ENCODE measurements at places on chromosomes 7 and 10.

- DNase-seq = no peak
Measured at GRCh38 chr10:130453721-130454542, 317.7 kb downstream of the GLRX3 start.

DNA sequence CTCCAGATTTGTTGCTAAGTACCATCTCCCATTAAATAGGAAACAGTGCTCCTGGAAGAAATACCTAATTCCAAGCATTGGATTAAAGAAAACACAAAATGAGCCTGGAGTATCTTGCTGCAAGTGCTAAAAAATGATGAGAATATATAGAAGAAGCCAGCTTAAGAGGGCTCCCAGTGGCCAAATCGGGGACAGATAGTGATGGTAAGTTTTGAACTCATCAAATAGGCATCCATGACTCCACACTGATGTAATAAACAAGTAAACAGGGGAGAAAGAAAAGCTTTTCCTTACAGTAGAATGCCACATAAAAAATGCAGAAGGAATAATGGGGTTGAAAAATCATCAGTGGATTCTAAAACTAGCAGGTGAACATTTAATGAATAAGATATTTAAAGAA, 72.4 kb downstream of the CTTNBP2 start:
- no peak for DNase-seq

DNA sequence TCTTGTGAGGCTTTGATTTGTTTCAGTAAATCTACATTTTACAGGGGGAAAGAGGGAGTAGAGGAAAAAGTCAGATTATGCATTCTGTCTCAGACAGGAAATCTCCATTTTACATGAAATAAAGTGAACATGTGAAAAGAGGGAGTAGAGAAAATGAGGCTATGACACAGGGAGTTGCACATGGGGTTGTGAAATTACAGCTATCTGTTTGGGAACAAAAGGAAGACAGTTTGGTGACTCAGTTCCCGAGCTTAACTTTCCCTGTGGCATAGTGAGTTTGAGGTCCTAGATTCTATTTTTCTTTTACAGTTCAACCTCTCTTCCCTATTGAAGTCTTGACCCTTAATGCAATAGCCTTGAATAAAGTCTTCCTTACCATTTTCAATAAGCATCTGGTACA, 63.2 kb upstream of the AGR3 start:
- DNase-seq = no peak

GRCh38 chr10:95613330-95613729, 43.2 kb downstream of the ALDH18A1 start:
- no peak for DNase-seq

DNA sequence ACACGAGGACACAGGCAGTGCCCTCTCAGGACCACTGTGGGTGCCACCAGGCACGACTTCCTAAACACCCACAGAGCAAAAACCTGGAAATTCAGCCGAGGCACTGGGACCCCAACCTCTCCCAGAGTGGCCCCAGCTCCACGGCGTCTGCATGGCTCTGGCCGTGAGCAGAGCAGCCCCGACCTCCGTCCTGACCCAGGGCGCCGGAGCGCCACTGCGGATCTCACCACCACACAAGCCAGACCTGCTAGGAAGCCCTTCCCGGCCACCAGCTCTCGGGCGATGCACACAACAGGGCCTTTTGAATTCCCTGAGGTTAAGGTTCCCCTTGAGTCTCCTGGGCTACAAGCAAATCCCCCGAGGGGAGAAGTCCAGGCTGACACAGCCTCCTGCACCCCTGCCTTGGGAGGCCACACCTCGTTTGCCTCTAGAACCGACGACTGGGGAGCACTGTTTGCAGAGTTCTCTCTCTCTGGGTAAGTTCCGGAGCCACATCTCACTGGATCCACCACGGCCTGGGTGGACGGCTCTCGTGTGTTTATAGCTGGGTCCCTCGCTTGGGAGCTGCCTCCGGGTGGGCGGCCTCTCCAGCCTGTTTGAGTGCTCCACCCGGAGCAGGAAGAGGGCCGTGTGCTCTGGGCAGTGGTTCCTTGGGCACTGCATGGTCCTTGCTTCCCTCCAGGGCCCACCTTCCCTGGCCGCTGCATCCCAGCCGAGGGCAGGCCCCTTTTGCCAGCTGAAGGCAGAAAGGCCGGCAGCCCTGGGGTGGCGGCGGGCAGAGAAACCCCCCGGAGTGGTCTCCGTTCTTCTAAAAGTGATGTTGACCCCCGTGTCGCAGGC, 15.5 kb upstream of the PSMG3 start:
- DNase-seq = no peak

GRCh38 chr7:131080754-131081153, 246.9 kb upstream of the MKLN1 start:
- no peak for DNase-seq

GRCh38 chr7:112970771-112971170, 115.9 kb downstream of the GPR85 start:
- DNase-seq = no peak

GRCh38 chr7:26700893-26701292, 163.5 kb downstream of the SKAP2 start:
- no peak for DNase-seq

- DNase-seq = no peak
Measured at GRCh38 chr10:77835669-77836086, 90.9 kb downstream of the DLG5 start.

DNA sequence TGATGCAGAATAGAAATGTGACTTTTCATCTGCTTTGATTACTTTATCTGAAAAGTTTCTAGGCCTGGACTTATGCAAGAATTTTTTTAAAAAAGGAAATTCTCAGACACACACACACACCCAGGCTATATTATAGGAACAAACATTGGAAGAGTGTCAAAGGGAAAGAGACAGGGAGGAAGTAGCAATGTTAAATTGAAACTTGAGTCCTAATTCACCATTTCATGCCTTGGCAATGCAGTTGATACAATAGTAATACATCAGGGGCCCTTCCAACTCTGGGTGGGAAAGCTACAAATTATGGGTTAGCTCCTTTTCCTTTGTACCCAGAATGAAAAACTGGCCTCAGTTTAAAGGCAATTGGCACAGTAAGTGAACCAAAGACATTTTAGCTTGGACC, 258.0 kb upstream of the LYZL1 start:
- DNase-seq = no peak

- DNase-seq = no peak
Measured at GRCh38 chr10:26628395-26628794, 69.1 kb upstream of the PDSS1 start.

DNA sequence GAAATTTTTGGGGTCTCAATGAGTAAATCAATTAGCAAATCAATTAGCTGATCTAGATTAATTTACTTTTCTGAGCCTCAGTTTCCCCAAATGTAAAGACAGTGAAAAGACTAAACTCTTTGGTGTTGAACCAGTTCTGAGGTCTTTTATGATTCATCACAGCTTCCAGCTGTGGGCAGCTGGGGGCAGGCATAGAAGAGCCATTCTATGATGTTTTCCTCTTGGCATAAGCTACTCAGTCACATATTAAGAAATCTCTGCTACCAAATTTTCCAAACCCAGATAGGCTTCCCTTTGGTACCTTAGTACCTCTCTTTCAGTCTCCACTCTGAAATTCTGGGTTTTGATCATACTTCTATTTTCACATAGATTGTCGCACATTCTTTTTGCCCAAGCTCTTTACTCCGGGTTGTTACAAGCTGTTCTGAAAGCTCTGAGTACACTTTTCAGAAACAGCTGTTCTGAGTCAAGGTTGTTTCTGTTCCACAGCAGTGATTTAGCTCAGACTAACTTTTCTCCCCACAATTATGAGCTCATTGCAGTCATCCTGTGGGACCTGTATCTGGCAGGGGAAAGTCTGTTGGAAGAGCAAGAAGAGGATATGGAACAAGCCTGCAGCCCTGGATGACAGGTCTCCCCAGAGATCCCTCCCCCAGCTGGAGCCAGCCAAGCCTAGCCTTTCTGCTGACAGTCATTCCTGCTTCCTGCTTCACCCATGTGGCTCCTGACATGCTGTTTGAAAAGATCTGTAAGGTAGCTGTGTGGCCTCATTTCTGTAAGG, 599.6 kb upstream of the GHITM start:
- no peak for DNase-seq

GRCh38 chr7:29190349-29191045, 4.1 kb upstream of the CHN2 start:
- DNase-seq = no peak

- no peak for DNase-seq
Measured at GRCh38 chr7:142808802-142809583, 38.2 kb downstream of the PRSS2 start.

DNA sequence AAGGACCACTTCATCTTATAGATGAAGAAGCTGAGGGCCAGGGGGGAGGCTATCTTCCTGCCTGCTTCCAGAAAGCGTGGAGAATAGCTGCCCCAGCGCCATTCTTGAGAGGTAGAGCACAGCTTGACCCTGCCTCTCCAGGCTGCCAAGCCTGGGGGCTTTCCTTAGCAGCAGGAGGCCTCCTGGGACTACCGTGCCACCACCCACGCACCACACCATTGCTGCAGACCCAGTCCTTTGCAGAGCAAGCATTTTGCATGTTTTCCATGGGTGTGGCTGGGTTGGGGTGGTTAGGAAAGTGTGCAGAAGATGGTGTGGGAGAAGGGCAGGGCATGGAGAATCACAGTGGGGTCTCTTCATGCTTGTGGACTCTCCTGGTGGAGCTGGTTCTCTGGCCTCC, 64.9 kb downstream of the TBXAS1 start:
- DNase-seq = no peak

DNA sequence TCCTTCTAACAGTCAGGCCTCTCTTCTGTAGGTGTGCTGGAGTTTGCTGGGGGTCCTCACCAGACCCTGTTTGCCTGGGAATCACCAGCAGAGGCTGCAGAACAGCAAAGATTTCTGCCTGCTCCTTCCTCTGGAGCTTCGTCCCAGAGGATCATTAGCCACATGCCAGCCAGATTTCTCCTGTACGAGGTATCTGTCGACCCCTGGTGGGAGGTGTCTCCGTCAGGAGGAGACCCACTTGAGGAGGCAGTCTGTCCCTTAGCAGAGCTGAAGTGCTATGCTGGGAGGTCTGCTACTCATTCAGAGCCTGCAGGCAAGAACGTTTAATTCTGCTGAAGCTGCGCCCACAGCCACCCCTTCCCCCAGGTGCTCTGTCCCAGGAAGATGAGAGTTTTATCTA, 611.1 kb upstream of the COBL start:
- DNase-seq = no peak

- DNase-seq = no peak
Measured at GRCh38 chr10:73099141-73099540, 2.5 kb upstream of the P4HA1 start.

GRCh38 chr10:29869593-29869992, 189.8 kb downstream of the JCAD start:
- DNase-seq = no peak

DNA sequence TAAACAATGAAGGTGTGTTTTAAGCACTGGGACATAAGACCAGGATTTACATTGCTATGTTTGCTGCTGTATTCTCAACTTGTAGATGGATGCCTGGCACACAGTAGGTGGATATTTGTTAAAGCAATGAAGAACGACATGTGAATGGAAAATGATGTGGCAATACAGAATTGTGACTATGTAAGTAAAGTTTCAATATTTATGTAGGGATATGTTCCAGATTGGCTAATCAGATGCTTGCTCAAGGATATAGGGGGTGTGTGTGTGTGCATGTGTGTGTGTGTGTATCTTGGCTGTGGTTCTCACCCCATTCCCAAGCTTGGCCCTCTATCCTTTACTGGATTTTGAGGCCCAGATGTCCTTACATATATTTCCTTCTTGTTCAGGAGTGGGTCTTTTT, 42.7 kb upstream of the LAMB1 start:
- no peak for DNase-seq

DNA sequence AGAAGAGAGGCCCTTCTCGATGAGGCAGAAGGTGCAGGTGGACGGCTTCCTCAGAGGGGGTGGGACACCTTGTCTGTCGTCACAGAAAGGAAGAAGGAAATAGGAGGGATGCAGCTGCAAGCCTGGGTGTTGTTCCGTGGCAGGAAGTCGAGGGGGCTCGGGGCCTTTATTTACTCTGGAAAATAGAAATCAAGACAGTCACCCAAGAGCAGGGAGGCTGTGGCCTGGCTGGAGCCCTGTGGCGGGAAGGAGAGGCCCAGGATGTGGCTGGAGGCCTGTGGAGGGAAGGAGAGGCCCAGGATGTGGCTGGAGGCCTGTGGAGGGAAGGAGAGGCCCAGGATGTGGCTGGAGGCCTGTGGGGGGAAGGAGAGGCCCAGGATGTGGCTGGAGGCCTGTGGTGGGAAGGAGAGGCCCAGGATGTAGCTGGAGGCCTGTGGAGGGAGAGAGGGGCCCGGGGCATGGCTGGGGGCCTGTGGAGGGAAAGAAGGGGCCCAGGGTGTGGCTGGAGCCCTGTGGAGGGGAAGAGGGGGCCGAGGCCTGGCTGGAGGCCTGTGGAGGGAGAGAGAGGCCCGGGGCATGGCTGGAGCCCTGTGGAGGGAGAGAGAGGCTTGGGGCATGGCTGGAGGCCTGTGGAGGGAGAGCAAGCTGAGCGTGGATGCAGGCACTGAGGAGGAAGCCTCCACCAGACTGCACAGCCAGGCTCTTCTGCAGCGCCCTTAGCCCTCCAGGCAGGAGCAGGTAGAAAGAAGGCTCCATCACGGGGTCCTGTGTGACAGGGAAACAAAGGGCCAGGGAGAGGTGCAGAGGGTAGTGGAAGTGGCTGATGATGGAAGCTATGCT, 97.3 kb upstream of the SFMBT2 start:
- no peak for DNase-seq

DNA sequence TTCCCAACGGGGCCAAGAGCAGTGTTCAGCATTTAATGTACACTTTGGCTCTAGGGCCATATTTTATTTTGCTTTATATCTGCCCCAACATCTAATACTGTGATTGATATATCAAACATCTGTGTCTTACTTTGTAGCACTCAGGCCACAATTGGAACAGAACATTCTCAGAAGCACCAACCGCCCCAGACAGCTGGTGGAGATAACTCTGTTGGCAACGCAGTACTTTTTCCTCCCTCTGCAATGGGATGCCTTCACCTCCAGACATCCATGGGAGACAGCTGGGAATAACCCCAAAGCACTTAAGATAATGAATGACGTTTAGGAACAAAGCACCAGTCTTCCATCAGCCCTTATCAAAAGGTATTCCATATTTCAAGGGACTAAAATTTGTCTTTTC, 57.4 kb downstream of the PIP4K2A start:
- DNase-seq = no peak

DNA sequence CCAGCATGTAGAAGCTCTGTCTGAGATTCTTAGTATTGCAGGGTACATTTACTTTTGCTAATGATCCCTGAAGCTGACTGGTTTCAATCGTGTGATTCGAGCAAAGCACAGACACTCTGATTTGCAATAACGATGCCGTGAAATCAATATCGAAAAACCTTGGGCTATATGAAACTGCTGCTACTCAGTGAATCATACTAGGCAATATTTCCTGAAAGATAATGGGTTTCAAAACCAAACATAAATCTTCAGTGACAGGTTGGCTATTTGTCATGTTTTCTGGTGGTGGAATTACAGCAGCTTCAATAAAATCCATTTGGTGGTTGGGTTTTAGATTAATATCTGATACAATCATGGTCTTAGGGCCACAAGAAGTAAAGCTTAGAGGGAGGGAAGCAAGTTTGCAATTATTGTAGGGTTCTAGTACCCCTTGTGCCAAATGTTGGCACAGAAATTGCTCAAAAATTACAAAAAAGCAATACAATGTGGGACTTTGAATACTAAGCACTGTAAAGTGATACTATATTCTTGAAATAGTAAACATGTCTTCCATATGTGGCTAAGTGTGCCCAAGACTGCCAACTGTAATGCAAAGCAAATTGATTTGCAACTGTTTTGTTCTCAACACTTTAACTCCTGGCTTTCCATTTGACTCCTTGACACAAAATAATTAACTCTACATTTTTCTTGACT, 112.4 kb upstream of the JAZF1 start:
- no peak for DNase-seq

Data from anterior cingulate cortex (tissue), 58 donors.